ENCODE measurements at places on chromosomes 12 and 14.
A peak's percentile ranks its signal among the peaks of the same experiment; 100 is the strongest.

DNA sequence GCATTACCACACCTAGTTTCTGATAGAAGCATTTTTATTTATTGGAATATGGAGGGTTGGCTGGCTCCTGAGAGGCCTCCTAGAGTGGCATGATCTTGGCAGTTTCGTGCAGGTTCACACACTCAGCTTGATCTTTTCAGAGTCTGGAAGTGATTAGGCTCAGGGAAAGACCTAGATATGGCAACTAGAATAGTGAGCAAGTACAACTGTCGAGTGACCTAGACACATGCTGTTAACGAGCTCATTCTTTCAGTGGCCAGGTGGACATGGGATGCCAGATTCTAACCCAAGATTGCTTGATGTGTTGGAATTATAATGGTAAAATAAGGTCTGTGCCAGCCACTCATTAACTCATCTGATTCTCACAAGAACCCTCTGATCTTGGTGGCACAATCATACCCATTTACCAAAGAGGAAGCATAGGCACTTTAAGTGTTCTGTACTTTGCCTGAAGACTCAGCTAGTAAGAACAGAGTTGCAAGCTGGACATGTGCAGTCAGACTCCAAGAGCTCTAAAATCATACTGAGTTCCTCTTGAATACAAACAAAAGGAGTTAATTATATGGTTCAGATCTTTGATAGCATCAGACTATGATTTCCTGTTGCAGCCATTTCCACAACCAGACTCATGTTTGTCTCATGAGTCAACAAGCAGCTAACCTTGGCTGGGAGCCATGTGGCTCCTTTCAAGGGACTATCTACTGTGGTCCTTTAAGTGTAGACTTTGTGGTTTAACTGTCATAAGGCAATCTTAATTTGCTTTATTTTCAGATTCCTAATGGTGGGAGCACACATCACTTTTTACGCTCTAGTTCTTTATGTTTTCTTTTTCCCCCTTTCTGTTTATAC, 144.2 kb downstream of the PLEKHA5 start:
- peak; percentile 59 for DNase-seq

GRCh38 chr14:75363570-75364227, 64.1 kb upstream of the JDP2 start:
- no peak for DNase-seq

DNA sequence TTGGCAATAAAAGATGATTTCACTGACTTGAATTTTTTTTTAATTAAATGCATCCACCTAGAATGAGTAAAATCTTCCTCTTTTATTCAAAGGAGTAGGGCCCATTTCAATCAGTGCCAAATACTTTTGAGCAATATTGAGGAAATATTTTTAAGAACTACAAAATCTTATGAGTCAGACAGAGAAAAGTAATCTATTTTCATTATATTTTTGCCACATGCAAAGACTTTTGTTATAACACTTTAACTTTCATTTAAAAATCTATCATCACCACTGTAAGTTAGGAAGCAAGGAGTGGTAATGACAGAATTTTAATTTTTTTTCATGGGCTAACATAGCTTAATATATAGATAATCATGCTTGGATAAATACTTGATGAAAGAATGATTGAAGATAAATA, 345.2 kb upstream of the KITLG start:
- no peak for DNase-seq

- no peak for DNase-seq
Measured at GRCh38 chr12:82174383-82174782, 183.8 kb downstream of the CCDC59 start.

GRCh38 chr12:26648584-26648983, 184.4 kb downstream of the ITPR2 start:
- DNase-seq, result no peak

Data from activated T-cell treated with anti-CD3 and anti-CD28 coated beads, Interleukin-2, amount 50 U/mL, for 72 hours (primary cell).